A549 treated with GW870086 at 1 μM for 4 hours (cell line): ENCODE measurements at places on chromosomes 1 and 21. TPM values are rescaled to one million over a fixed set of nuclear protein-coding genes. Genes with fewer than 3 reads are reported as not detected.

Gene TNFRSF8
- 0.06 to 0.23 TPM (median 0.11 TPM) in 5 replicates for total RNA-seq

Gene MYBPH
- 0.07 TPM in 1 of 5 replicates, not detected in the others for total RNA-seq

Gene TADA1
- total RNA-seq = 9.6 to 13.4 TPM (median 12.4 TPM) in 5 replicates

Gene AMY2A
- total RNA-seq = not detected in 5 replicates

Gene LCE2B
- not detected in 5 replicates for total RNA-seq

Gene HES3
- not detected in 5 replicates for total RNA-seq

Gene PRR9
- not detected in 5 replicates for total RNA-seq

Gene PUM1
- 23.4 to 31.4 TPM (median 30.2 TPM) in 5 replicates for total RNA-seq

Gene FUBP1
- total RNA-seq = 91.6 to 121 TPM (median 111 TPM) in 5 replicates

Gene CASQ1
- not detected in 5 replicates for total RNA-seq

Gene AK2
- 142 to 159 TPM (median 153 TPM) in 5 replicates for total RNA-seq

Gene IL19
- not detected in 5 replicates for total RNA-seq

Gene KAZN
- 3.4 to 4.1 TPM (median 3.9 TPM) in 5 replicates for total RNA-seq

Gene PRXL2B
- total RNA-seq = 20.8 to 24.2 TPM (median 21.9 TPM) in 5 replicates

Gene CDK11B
- total RNA-seq = 23.7 to 26.4 TPM (median 23.8 TPM) in 5 replicates

Gene GPR61
- total RNA-seq = not detected in 5 replicates

Gene KLHDC7A
- 1.1 to 1.9 TPM (median 1.3 TPM) in 5 replicates for total RNA-seq

Gene SPRR2B
- not detected in 5 replicates for total RNA-seq

Gene FCRL6
- total RNA-seq = not detected in 5 replicates

Gene HES4
- total RNA-seq = 29.4 to 60.9 TPM (median 54.8 TPM) in 5 replicates

Gene ZSWIM5
- total RNA-seq = 0.47 to 0.65 TPM (median 0.57 TPM) in 5 replicates

Gene NUDT17
- 5.6 to 8.0 TPM (median 5.7 TPM) in 5 replicates for total RNA-seq

Gene NUP210L
- 0.02 TPM in 1 of 5 replicates, not detected in the others for total RNA-seq

Gene LDLRAD1
- 0.06 TPM in 1 of 5 replicates, not detected in the others for total RNA-seq

Gene LMOD1
- total RNA-seq = not detected in 5 replicates

Gene PRDX6
- 319 to 366 TPM (median 339 TPM) in 5 replicates for total RNA-seq

Gene AMY1C
- total RNA-seq = not detected in 5 replicates

Gene RPTN
- not detected in 5 replicates for total RNA-seq

Gene SNX7
- total RNA-seq = 22.7 to 38.0 TPM (median 26.5 TPM) in 5 replicates

Gene FCRL5
- not detected in 5 replicates for total RNA-seq

Gene TEX38
- total RNA-seq = not detected in 5 replicates

Gene C1orf116
- total RNA-seq = 4.0 to 5.3 TPM (median 4.9 TPM) in 5 replicates

Gene SNX27
- 7.9 to 11.6 TPM (median 8.1 TPM) in 5 replicates for total RNA-seq

Gene AIRE
- total RNA-seq = not detected in 5 replicates

Gene PPIAL4G
- total RNA-seq = not detected in 5 replicates

Gene LORICRIN
- total RNA-seq = not detected in 5 replicates

Gene PCP4L1
- 0.10 to 0.11 TPM in 2 of 5 replicates, not detected in the others for total RNA-seq

Gene ITPKB
- 1.8 to 2.9 TPM (median 2.7 TPM) in 5 replicates for total RNA-seq

Gene EPHA2
- total RNA-seq = 113 to 159 TPM (median 149 TPM) in 5 replicates

Gene HLX
- total RNA-seq = 3.1 to 5.5 TPM (median 3.8 TPM) in 5 replicates

Gene CNN3
- 52.1 to 63.8 TPM (median 60.4 TPM) in 5 replicates for total RNA-seq

Gene TMEM63A
- total RNA-seq = 4.5 to 6.4 TPM (median 5.9 TPM) in 5 replicates

Gene NEGR1
- not detected in 5 replicates for total RNA-seq

Gene CNTN2
- 0.02 to 0.12 TPM (median 0.09 TPM) in 3 of 5 replicates, not detected in the others for total RNA-seq

Gene RGS7
- total RNA-seq = 0.09 TPM in 1 of 5 replicates, not detected in the others

Gene RPF1
- total RNA-seq = 29.0 to 34.1 TPM (median 33.6 TPM) in 5 replicates

Gene TCHH
- 0.26 to 0.34 TPM (median 0.28 TPM) in 5 replicates for total RNA-seq

Gene LINGO4
- total RNA-seq = not detected in 5 replicates
